ENCODE measurements at places on chromosomes 7 and 10.

GRCh38 chr7:84790882-84791281, 396.0 kb downstream of the SEMA3D start:
- DNase-seq, result no peak
- no peak overlapping the region for H3K4me3 ChIP-seq
- no peaks in the 10 kb centered on the region for H3K27me3 ChIP-seq

DNA sequence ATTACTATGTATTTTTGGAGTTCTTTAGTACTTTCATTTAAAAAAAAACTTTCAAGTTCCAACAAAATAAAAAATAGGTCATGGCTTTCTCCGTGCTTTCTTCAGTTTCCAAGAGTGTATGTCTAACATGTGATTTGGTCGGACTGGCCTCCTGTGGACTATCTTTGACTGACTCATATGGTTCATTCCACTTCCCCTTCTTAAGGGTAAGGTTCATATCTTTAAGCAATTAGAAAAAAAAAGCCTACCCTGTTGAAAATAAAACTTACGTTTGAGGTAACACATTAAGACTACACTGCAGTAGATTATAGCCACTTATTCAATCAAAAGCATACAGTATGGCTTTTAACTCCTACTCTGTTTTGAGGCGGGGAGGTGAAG, 112.8 kb upstream of the AHR start:
- H3K4me1 ChIP-seq, result peaks cover 13% of the 10 kb centered on the region
- DNase-seq, result no peak
- H3K27me3 ChIP-seq, result no peaks in the 10 kb centered on the region
- peak overlapping the region; percentile 77 for H3K27ac ChIP-seq

GRCh38 chr10:98193037-98193436, 58.6 kb downstream of the R3HCC1L start:
- peaks cover 22% of the 10 kb centered on the region for H3K4me1 ChIP-seq
- no peak overlapping the region for H3K4me3 ChIP-seq
- H3K36me3 ChIP-seq, result peaks cover 6% of the 10 kb centered on the region
- DNase-seq, result no peak

- no peak for DNase-seq
- no peaks in the 10 kb centered on the region for H3K4me1 ChIP-seq
- no peaks in the 10 kb centered on the region for H3K36me3 ChIP-seq
- H3K4me3 ChIP-seq, result no peak overlapping the region
- no peak overlapping the region for H3K27ac ChIP-seq
- H3K27me3 ChIP-seq, result no peaks in the 10 kb centered on the region
Observed at GRCh38 chr10:56319386-56319785, 41.7 kb downstream of the ZWINT start.

DNA sequence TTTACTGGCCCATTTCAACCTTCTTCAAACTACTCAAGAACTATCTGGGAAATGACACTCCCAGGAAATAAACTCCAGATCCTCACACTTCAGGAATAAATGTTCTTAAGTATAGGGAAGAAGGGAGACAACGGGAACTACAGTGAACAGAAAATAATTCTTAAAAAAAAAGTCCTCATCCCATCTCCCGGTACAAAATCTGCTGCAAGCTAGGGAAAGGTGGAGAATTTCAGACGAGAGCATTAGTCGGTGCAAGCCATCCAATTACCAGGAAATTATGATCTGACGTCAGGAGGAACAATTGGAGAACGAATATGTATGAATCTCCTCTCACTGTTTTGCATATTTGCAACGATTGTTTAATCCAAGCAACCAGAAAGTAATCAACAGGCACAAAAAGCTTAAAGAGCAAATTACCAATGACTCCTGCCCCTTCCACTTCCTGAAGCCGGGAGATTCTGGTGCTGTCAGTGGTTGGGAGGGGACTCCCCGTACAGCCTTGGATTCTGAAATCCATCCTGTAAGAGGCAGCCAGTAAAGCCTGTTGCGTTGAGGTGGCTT, 15.1 kb upstream of the GATA3 start:
- peak overlapping the region; percentile 3 for H3K4me3 ChIP-seq
- peaks cover 78% of the 10 kb centered on the region for H3K27me3 ChIP-seq
- H3K36me3 ChIP-seq, result peaks cover 9% of the 10 kb centered on the region
- H3K27ac ChIP-seq, result peak overlapping the region; percentile 73
- peaks cover 37% of the 10 kb centered on the region for H3K4me1 ChIP-seq
- no peak for DNase-seq

DNA sequence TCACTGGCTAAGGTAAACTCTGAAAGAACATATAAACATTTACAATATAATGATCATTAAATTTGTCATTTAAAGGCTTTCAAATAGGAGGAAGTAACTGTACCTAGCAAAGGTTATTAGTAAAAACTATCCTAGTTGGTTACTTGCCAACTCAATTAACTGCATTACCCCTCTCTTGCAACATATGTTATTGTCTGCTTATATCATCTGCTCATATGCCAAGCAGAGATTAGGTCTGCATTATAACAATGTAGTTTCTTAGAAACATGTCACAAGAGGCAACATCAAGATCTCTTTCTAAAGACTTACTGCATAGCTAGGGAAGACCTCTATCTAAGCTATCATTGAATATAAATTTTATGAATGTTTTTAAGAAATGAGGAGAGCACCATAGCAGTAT, 132.5 kb downstream of the RELN start:
- no peaks in the 10 kb centered on the region for H3K4me1 ChIP-seq
- H3K4me3 ChIP-seq, result no peak overlapping the region
- no peaks in the 10 kb centered on the region for H3K36me3 ChIP-seq
- no peak for DNase-seq
- H3K27me3 ChIP-seq, result peaks cover 5% of the 10 kb centered on the region
- no peak overlapping the region for H3K27ac ChIP-seq

DNA sequence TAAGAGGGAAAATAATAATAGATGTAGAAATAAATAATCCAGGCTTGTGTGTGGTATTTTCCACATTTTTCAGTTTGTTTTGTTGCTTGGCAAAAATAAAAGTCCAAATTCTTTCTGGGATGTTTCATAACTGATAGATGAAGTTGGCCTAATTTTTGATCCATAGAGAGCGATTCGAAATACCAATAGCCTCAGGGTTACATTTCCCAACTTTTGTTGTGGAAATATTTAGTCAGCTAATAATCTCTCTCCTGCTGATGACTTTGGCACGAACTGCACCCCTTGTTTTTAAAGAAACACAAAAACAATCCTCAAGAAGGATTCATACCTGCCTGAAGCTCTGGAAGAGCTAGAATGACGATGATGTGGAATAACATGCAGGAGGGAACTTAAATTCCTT, 483.2 kb downstream of the ADRA2A start:
- H3K4me3 ChIP-seq, result no peak overlapping the region
- no peaks in the 10 kb centered on the region for H3K4me1 ChIP-seq
- H3K36me3 ChIP-seq, result no peaks in the 10 kb centered on the region
- H3K27me3 ChIP-seq, result peaks cover 21% of the 10 kb centered on the region
- no peak overlapping the region for H3K27ac ChIP-seq

GRCh38 chr10:128047351-128047750, 78.9 kb downstream of the MKI67 start:
- peak overlapping the region; percentile 96 for H3K4me3 ChIP-seq
- H3K27ac ChIP-seq, result peak overlapping the region; percentile 92
- H3K27me3 ChIP-seq, result no peaks in the 10 kb centered on the region
- peaks cover 4% of the 10 kb centered on the region for H3K36me3 ChIP-seq

- no peak overlapping the region for H3K27ac ChIP-seq
- no peak overlapping the region for H3K4me3 ChIP-seq
- DNase-seq, result no peak
- H3K36me3 ChIP-seq, result peaks cover 4% of the 10 kb centered on the region
- peaks cover 3% of the 10 kb centered on the region for H3K4me1 ChIP-seq
- no peaks in the 10 kb centered on the region for H3K27me3 ChIP-seq
Observed at GRCh38 chr7:27581119-27581518, 81.6 kb downstream of the HIBADH start.

DNA sequence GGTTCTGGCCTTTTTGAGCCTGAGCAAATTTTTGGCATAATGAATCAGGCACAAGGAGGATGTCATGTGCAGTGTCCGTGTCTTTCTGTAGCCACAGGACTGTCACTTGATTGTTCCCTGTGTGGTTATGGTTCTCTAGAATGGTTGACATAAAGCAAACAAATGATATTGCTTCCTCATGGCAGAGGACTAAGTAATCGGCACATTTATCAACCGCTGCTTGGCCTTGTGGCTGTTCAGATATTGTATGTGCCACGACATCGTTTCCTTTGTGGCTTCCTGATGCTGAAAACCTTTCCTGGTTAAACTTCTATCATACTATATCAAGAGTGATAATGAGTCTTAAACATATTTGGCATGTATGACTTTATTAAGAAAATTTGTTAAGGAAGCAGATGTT, 598.8 kb downstream of the SUGCT start:
- no peak overlapping the region for H3K4me3 ChIP-seq
- H3K27ac ChIP-seq, result no peak overlapping the region
- H3K27me3 ChIP-seq, result no peaks in the 10 kb centered on the region
- H3K36me3 ChIP-seq, result no peaks in the 10 kb centered on the region

DNA sequence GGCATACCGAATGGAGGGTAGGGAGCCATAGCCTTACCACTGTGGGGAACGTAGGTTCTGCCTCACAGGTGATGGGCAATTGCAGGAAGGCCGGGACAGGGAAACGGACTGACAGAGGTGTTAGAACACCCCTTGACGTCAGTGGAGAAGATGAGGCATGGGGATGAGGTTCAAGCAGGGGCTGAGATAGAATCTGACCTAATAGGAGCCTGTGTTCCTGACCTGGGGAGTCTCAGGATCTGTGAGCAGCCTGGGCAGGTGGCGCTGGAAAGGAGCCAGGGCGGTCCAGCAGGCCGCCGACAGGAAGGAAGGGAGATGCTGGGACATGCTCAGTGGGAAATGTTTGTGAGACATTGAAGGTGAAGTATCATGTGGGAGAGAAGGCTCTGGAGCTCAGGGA, 109.4 kb downstream of the WDFY4 start:
- H3K36me3 ChIP-seq, result no peaks in the 10 kb centered on the region
- H3K4me3 ChIP-seq, result no peak overlapping the region
- H3K4me1 ChIP-seq, result no peaks in the 10 kb centered on the region
- H3K27ac ChIP-seq, result no peak overlapping the region

GRCh38 chr10:69588358-69588757, 15.1 kb upstream of the NEUROG3 start:
- H3K4me1 ChIP-seq, result peaks cover 5% of the 10 kb centered on the region
- H3K27me3 ChIP-seq, result no peaks in the 10 kb centered on the region
- DNase-seq, result no peak
- no peak overlapping the region for H3K4me3 ChIP-seq
- H3K27ac ChIP-seq, result no peak overlapping the region

GRCh38 chr10:98408799-98409198, 6.2 kb downstream of the PYROXD2 start:
- no peaks in the 10 kb centered on the region for H3K36me3 ChIP-seq
- H3K4me3 ChIP-seq, result no peak overlapping the region

DNA sequence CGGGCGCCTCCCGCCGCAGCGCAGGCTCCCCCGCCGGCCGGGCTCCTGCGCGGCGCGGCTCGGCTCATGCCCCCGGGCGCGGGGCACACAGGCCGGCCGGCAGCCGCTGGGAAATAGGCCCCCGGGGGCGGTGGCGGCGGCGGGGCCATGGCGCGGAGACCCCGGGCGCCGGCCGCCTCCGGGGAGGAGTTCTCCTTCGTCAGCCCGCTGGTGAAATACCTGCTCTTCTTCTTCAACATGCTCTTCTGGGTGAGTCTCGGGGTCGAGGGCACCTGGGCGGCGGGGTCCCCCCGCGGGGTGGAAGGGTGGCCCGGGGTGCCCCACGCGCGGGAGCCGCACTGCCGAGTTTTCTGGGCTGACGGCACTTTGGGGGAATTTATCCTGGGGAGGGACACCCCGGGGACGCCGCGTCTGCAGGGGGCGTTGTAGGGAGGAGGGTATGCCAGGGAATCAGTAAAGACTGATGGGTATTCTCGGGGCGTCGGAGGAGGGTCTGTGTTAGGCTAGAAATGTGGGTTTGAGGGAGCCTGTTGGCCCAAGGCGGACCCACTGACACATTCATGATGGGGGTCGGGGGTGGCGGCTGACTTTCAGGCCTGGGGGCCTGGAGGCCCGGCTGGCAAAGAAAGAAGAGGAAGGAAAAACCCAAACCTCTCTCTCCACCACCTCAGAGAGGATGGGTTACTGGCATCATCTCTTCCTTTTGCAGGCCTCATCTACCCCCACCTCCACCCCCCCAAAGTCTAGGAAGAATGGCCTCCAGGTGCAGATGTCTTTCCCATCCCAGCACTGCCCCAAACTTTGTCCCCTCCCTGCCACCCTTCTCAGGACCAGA, 544 bp downstream of the TSPAN33 start:
- peaks cover 65% of the 10 kb centered on the region for H3K27me3 ChIP-seq
- H3K4me1 ChIP-seq, result peaks cover 15% of the 10 kb centered on the region
- H3K27ac ChIP-seq, result no peak overlapping the region
- DNase-seq, result no peak

DNA sequence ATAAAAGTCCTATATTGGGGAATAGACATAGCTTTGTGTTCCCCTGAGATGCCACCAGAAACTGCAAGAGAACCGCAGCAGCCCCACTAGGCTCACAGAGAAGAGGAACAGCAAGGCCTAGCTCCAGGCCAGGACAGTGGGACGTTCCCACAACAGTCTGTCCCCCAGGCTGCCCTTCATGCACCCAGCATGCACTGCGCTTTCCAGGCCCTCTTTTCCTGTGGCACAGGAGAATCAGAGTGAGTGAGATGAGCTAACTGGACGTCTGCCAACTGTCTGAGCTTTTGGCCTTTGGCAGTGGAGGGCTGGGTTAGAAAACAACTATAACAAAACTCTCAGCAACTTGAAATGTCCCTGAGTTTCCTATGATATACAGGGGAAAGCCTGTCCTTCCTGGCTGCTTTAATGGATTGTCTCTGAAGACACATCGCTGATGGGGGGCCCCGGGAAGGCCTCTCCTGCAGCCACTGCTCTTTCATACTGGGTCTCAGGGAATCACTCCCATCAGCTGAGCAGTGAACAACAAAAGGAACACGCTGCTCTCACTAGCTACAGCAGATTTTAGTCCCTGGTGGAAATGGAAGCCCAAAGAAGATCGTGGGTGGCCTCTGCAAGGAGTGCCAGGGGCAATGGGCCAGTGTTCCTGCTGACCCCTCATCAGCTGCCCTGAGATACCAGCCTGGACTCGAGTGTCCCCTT, 53.5 kb downstream of the PODXL start:
- no peak for DNase-seq
- peak overlapping the region; percentile 27 for H3K27ac ChIP-seq
- H3K27me3 ChIP-seq, result peaks cover 3% of the 10 kb centered on the region
- no peak overlapping the region for H3K4me3 ChIP-seq

- H3K4me3 ChIP-seq, result no peak overlapping the region
- H3K36me3 ChIP-seq, result no peaks in the 10 kb centered on the region
- H3K27ac ChIP-seq, result no peak overlapping the region
- DNase-seq, result no peak
- H3K27me3 ChIP-seq, result peaks cover 36% of the 10 kb centered on the region
Observed at GRCh38 chr10:86298501-86299001, 68.0 kb downstream of the GRID1 start.

DNA sequence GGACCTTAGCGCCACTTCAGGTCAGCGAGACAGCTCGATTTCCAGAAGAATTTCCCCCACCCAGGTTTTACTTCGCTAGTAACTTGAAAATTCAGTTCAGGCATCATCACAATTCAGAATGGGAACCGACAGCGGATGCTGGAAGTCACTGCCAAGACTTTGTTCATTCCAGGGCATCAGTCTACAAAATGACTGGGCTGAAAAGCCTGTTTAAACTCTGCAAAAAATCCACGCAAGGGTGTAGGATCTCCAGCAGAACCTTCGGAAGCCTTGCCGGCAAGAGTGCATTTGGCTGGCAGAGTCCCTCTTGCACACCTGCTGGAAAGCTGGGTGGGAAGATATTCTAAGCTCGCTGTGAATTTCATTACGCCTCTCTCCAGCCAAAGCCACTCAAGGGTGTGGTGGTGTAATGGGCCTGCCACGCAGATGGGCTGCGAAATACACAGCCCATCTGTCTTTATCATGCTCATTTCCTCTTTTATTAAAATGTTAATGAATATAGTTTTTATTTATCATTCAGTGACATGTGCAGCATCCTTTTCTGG, 672.0 kb upstream of the FOXK1 start:
- peaks cover 40% of the 10 kb centered on the region for H3K27me3 ChIP-seq
- peaks cover 2% of the 10 kb centered on the region for H3K36me3 ChIP-seq
- no peaks in the 10 kb centered on the region for H3K4me1 ChIP-seq
- DNase-seq, result no peak
